ENCODE measurements at places on chromosomes 6 and 20.
A peak's percentile ranks its signal among the peaks of the same experiment; 100 is the strongest.

DNA sequence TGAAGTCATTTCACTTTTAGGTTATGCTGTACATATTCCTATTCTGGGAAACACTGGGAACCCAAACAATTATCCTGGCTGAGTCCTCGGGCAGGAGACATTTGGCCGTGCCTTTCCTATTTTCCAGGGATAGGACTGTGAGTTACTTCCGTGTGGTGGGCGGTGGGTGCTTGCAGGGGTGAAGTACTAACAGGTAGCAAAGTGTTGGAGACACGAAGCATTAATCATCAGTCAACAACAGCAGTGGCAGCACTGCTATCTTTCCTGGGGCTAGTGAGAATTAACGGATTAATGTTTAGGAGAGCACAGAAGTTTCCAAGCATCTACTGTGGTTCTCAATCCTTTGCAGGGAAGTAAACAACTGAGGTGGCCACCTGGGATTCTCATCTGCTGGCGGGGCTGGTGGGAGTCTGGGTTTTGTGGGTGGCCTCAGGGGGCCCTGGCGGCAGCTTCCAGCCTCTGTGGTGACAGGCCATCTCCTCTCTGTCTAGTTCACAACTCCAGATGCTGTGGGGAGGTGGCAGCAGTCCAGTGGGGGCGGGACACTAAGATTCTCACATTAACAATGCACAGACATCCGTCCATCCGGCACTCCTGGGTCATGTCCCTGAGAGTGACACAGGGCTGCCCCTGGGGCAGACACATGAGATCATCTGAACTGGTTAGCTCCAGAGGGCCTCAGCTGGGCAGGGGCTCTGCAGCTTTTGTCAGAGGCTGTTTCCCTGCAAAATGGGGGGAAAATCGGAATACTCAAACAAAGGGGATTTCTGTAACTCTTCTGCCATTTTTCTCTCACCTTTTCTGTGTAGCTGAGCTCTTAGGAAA, 90.9 kb downstream of the GJA10 start:
- DNase-seq = peak; percentile 81
- no peaks in the 10 kb centered on the region for H3K4me1 ChIP-seq
- no peak overlapping the region for H3K27ac ChIP-seq
- H3K27me3 ChIP-seq = no peaks in the 10 kb centered on the region

DNA sequence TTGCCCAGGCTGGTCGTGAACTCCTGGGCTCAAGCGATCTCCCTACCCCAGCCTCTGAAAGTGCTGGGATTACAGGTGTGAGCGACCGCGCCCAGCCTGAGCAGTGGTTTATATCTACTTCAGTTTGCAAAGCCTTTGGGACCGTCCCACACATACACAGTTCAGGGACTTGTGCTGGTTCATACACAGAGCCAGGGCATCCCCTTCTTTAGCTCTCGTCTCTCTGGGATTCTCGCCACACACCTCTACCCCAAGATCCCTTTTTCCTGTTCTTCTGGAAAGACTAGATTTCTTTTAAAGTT, 12.5 kb downstream of the CAP2 start:
- no peak for DNase-seq
- no peaks in the 10 kb centered on the region for H3K4me1 ChIP-seq
- no peaks in the 10 kb centered on the region for H3K27me3 ChIP-seq
- no peaks in the 10 kb centered on the region for H3K36me3 ChIP-seq
- H3K4me3 ChIP-seq = no peak overlapping the region

- DNase-seq = no peak
These were observed 341.2 kb downstream of the CDKAL1 start for GRCh38 chr6:20875369-20875963.

DNA sequence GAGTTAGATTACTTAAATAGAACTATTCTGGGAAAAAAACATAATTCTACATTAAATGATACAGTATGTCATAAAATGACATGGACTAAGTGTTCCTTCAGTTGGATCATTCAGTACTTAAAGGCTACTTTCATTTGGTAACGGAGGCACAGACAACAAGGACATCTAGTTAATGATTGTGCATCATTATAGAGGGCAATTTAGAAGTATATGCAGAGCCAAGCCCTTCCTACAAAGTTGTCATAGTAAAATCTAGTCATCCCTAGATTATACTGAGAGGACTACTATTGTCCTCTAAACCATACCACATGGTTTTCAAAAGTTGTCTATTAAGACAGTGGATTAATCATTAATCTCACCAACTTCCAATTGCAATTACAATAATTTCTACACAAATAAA, 53.9 kb upstream of the STXBP5 start:
- no peaks in the 10 kb centered on the region for H3K36me3 ChIP-seq
- no peak overlapping the region for H3K27ac ChIP-seq
- H3K4me3 ChIP-seq = no peak overlapping the region
- H3K4me1 ChIP-seq = no peaks in the 10 kb centered on the region
- DNase-seq = no peak
- H3K27me3 ChIP-seq = no peaks in the 10 kb centered on the region

DNA sequence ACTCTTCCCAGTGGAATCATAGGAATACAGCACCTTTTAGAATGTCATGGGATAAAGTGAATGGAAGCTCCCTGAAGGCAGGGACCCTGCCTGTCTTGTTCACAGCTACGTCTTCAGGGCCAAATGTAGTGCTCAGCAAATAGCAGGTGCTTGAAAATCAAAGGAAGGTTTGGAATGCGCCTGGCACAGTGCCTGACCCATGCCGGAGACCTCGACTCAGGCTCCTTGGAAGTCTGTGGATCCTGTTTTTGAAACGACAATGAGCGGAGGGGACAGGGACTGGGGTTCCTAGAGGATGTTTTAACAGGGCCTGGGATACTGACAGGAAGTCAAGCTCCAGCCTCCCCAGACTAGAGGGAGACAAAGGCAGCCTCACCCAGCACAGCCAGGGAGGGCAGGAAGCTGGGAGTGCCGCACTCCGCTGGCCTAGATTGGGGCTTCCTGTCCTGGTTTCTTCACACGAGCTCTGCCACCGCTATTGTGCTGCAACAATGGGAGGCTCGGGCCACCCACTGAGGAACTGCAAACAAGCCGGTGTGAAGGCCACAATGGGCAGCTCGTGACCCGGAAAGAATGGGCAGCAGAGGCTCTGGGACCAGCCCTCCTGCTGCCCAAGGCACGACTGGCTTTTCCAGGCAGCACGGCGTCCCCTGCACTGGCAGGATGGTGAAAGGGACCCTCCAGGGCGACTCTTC, 76.7 kb downstream of the PREX1 start:
- peak overlapping the region; percentile 46 for H3K27ac ChIP-seq
- peaks cover 7% of the 10 kb centered on the region for H3K4me1 ChIP-seq
- no peaks in the 10 kb centered on the region for H3K36me3 ChIP-seq
- peak; percentile 51 for DNase-seq

DNA sequence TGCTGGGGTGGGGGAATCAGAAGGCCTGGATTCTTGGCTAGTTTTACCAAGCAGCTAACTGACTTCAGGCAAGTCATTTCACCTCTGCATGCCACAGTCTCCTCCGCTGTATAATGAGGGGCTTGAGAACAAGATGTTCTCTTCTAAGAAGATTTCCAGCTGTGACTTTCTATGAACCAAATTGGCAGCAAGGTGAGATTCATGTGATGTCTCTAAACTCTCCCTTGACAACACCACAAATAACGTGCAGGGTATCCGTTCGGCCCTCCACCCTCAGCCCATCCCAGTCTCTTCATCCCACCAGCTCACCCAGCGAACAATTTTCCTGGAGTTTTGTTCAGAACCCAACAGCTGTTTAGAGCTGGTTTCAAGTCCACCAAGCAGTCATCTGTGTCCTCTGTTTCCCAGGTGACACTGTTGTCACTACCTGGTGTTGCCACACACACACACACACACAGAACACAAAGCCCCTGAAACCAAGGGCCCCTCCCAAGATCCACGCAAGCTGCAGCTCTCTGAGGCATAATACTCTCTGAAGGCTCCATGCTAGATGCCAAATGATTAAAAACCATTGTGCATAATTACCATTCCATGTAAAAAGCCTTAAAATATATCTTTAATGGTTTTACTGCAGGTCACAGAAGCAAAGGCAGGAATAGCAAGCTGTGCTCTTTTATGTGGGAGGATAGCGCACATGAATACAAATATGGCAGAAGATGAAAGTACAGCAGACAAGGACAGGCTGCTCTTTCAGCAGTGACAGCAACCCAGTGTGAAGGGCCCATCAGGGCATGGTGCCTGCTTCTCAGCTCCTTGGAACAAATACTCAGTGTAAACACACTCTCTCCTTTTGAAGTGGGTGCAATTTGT, 48.2 kb downstream of the ARHGAP18 start:
- H3K4me1 ChIP-seq = peaks cover 65% of the 10 kb centered on the region
- no peaks in the 10 kb centered on the region for H3K27me3 ChIP-seq
- H3K4me3 ChIP-seq = no peak overlapping the region
- no peak overlapping the region for H3K27ac ChIP-seq
- no peak for DNase-seq

GRCh38 chr6:25448965-25449538, 169.9 kb downstream of the CARMIL1 start:
- H3K4me3 ChIP-seq = no peak overlapping the region
- no peaks in the 10 kb centered on the region for H3K4me1 ChIP-seq
- H3K36me3 ChIP-seq = no peaks in the 10 kb centered on the region
- no peaks in the 10 kb centered on the region for H3K27me3 ChIP-seq

- H3K27ac ChIP-seq = no peak overlapping the region
- H3K36me3 ChIP-seq = no peaks in the 10 kb centered on the region
- H3K4me3 ChIP-seq = no peak overlapping the region
- H3K4me1 ChIP-seq = no peaks in the 10 kb centered on the region
- H3K27me3 ChIP-seq = no peaks in the 10 kb centered on the region
These were observed 504.9 kb downstream of the DOK5 start for GRCh38 chr20:54980103-54980960.

GRCh38 chr6:95614094-95614493, 36.8 kb downstream of the MANEA start:
- H3K4me1 ChIP-seq = no peaks in the 10 kb centered on the region
- H3K4me3 ChIP-seq = no peak overlapping the region
- H3K27ac ChIP-seq = no peak overlapping the region

DNA sequence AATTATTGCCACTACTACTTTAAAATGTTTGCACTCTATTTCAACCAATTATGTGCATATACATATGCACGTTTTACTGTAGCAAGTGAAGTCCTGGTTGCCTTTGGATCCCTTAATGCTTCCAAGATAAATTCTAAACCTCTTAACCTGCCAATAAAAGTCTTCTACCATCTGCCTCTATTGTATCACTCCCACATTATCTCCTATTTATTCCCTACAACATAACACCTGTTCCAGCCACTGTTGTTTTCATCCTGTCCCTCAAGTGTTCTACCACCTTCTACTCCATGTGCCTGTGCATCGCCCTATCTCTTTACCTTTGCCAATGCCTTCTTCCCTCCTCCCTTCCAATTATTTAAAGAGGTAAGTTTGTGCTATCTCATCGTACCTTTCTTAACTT, 499.0 kb upstream of the RNF217 start:
- no peaks in the 10 kb centered on the region for H3K4me1 ChIP-seq
- no peak for DNase-seq
- no peaks in the 10 kb centered on the region for H3K27me3 ChIP-seq
